ENCODE measurements at places on chromosomes 4 and X.

DNA sequence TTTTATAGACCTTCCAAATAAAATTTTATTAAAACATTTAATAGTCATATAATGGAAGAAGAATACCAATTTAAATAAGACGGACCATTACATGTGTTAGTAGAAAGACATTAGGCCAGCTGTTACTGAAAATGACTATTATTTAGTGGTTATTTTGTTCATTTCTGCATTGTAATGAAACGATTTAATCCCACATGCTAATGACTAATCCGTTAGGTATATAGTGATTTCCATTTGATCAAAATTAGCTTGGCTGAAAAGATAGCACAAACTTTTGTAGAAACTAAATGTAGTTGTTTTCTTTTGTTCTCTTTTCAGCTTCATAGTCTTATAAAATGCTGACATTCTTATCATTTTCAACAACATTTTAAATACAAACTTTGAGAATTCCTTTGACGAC is 556.1 kb upstream of the TENM3 start:
- DNase-seq, result no peak

GRCh38 chrX:9279234-9279544 is 185.7 kb upstream of the TBL1X start:
- no peak for DNase-seq

GRCh38 chr4:138555584-138555983 is 313.4 kb upstream of the SLC7A11 start:
- no peak for DNase-seq

DNA sequence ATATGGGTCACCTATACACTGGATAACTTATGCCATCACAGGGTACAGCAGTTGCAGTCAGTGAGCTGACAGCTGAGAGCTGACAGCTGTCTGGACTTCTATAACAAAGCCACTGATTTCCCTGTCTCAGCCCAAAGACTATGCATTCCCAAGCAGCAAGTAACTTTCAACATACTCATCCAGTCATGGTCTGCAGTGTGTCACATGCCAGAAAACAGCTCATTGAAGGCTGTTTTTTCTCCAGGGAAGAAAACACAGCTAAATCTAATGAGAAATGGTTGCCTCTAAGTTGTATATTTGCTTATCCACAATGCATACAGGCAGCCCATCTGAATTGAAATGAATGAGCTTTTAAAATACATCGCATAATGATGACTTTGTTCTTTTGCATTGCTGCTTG is 6.3 kb downstream of the KIAA1210 start:
- no peak for DNase-seq

GRCh38 chrX:130771648-130772047 is 131.4 kb downstream of the ENOX2 start:
- DNase-seq, result no peak

- DNase-seq, result no peak
Measured at GRCh38 chrX:116378961-116379360, 57.4 kb upstream of the SLC6A14 start.

DNA sequence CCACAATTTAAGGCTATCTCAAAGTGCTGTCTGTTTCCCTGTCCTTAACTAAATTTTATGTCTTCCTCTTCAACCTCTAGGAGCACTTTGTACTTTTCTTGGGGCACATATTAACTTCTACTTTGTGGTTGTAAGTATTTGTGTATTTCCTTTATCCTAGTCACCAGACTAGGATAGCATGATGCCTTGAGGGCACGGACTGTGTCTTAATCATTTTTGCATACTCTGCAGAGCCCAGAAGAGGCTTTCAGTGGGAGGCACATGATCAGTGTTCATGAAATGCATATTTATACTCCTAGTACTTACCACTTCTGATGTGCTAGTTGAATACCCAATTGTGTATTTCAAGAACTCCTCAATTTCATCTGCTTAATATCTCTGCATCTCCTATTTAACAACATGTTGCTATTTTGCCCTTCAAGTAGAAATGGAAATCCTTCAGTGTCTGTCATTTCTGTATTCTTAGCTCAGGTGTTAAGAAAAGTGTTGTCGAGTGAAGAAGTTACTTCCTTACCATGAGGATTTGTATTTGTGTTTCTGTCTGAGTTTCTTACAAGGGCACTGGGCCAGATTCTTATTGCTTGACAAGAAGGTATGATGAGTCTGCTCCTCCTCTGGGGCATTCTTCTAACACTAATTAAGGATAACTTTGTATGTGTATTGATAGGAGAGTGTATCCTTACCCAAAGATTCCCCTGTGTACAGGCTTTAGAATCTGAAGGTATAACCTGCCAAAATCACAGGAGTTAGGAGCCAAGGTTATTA is 28.3 kb upstream of the PGRMC2 start:
- DNase-seq, result no peak

DNA sequence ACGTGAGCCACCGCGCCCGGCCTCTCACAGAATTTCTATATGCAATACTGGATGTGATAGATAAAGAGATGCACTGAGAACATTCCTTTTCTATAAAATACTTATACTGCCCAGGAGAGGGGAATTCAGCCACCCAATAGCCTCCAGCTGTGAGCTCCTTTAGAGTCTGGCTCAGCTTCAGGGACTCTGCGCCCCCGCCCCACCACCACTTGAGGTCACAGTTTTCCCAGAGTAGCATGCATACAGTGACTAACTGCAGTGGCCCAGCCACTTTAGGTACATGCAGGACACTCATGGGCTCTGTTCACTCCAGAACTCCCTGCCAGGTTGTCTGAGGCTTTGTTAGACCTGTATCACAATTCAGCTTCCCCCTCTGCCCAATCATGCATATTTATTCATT is 144.4 kb upstream of the TET2 start:
- no peak for DNase-seq

DNA sequence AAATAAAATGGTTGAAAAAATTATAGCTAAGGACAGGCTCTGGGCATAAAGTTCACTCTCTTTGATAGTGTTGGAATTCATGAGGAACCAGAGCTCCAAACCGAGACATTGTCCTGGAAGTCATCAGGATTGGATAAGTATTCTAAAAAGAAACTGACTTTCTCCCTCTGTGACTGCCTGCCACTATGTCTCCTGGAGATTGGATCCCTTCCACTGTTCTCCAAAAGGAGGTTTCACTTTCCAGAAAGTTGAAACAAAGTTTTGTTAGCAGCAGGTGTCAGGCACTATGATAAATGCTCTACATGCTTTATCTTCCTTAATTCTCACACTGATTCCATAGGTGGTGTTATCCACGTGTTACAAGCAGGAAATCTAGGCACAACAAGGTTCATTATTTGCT is 16.8 kb downstream of the BANK1 start:
- no peak for DNase-seq

DNA sequence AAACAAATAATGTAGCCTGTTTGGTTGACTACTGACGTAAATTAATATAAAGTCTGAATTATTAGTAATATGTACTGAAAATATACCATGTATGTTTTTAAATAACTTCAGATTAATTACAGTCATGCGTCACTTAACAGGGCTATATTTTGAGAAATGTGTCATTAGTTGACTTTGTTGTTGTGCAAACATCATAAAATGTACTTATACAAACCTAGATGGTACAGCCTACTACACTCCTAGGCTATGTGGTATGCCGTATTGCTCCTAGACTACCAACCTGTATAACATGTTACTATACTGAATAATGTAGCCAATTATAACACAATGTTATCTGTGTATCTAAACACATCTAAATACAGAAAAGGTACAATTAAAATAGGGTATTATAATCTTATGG is 66.6 kb downstream of the RNF150 start:
- DNase-seq, result no peak

- no peak for DNase-seq
Measured at GRCh38 chrX:133376422-133376821, 38.9 kb downstream of the GPC4 start.

GRCh38 chr4:124181039-124181438 is 531.5 kb downstream of the ANKRD50 start:
- DNase-seq, result no peak

DNA sequence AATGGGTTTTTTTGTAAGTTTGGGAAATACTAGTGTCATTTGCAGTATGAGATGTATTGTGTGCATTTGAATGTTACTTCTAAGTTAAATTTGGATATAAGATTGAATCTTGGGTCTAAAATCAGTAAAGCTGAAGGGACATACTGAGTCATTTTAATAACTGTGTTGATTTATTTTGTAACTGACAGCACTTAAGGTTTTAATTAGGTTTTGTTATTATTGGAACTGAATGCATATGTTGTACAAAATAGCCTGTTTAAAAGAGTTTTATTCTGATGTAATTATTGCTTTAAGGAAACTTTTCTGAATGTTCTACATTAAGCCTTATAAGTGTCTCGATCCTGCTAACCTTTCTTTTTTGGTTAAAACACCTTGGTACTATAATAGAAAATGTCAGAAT is 396.6 kb downstream of the MAPK10 start:
- DNase-seq, result no peak

DNA sequence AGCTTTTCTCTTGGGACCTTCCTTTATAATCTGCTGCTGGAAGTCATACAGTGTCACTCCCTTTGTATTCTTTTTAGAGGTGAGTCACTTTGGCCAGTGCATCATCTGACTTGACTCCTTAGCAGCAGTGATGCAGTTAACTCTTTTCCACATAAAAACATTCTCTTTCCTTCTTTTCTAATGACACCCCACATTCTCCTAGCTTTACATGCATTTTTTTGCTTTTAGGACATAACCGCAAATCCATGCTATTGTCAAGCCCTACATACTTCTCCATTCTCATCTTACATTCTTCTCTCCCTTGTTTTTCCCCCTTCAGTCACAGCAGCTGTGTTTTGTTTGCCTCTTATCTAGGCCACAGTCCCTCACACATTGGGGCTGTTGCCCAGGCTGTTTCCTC is 55.1 kb downstream of the ZNF330 start:
- no peak for DNase-seq

- no peak for DNase-seq
Measured at GRCh38 chr4:57039345-57039744, 60.6 kb downstream of the POLR2B start.

GRCh38 chr4:112739442-112739841 is 102.5 kb downstream of the LARP7 start:
- DNase-seq, result no peak

GRCh38 chrX:108230574-108230973 is 139.0 kb downstream of the ATG4A start:
- no peak for DNase-seq

- no peak for DNase-seq
Measured at GRCh38 chr4:150264595-150265161, 186.4 kb downstream of the DCLK2 start.

DNA sequence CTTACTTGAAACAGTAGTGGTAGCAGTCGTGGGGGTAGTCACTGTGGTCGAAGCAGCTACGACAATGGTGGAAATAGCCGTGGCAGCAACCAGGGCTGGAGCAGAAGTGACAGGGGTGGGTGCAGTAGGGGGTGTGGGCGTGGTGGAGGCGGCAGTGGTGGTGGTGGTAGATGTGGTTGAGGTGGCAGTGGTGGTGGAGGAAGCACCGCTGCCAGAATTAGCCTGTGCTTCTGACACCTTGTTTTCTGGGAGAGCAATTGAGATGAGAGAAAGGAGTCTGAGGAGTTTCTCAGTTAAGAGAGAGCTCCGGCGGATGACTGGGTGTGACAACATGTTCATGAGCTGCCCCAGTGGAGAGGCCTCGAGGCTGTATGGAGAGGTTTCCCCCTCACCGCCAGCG is 113.5 kb upstream of the HSD17B10 start:
- DNase-seq, result no peak

GRCh38 chr4:113469023-113469390 is 292.5 kb downstream of the CAMK2D start:
- no peak for DNase-seq

DNA sequence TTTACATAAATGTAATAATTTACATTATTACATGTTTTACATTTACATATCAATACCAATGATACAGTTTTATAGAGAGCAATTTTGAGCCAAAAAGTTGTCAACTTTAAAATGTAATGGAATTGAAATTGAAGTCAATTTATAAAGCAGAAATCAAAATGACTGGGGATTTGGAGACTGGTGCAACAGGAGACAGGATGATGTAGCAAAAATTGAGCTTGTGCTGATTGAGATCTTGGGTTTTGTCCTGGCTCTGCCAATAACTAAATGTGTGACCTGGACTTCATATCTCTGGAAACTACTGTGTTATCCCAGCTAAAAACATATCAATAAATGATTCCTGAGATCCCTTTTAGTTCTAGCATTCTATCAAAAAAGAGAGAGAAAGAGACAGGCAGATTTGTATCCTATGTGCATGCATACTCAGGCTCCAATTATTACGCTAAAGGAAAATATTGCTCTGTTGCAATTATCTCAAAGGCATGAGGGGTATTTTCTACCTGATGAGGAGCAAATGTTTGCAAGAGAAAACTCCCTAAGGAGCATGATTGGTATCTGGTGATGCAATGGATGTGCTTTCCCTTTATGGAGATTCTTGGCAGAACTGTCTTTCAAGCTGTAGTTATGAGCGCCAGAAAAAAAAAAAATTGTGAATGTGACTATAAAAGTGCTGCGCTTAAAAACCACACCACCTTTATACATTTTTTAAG is 14.7 kb downstream of the EXOC1L start:
- DNase-seq, result no peak

DNA sequence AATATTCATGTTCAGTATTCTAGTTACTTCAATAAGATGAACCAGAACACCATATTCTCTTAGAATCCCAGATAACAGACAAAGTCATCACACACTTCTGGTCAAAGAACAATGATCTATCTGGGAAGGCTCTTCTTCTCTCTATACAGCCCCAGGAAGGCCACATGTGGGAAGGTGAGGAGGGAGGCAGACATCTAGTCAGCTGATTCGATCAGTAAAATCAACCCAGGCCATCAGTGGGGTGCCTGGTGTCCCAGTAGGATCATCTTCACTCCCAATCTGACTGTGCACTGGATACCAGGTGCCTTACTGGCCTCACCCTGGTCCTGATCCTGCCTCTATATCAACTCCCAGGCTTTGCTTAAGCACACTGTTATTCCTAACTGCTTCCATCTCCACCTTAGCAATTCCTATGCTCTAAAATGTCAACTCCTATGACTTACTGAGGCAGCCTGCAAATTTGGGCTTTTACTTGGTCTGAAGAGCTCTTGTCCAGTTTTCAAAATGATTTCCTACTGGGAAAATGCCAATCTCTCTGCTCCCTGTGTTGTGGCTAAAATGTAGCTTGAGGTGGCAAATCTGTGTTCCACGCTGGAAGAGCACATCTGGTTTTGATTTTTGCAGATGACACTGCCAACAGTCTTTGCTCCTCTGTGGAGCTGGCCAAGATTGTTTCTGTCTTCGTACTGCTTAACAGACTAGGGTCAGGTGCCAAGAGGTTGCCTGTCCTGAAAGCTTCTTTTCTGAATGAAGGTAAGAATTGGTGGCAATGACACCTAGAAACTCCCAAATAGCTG is 128.7 kb downstream of the MGST2 start:
- DNase-seq, result no peak

All from DMS153 (cell line).